Stimulated activated CD4-positive, alpha-beta T cell treated with anti-CD3 and anti-CD28 coated beads, TNF-alpha, amount 100 ng/mL, for 4 hours (primary cell): ENCODE measurements at places on chromosomes 2 and 18.

- no peak for DNase-seq
Measured at GRCh38 chr18:60406721-60407120, 34.1 kb upstream of the MC4R start.

DNA sequence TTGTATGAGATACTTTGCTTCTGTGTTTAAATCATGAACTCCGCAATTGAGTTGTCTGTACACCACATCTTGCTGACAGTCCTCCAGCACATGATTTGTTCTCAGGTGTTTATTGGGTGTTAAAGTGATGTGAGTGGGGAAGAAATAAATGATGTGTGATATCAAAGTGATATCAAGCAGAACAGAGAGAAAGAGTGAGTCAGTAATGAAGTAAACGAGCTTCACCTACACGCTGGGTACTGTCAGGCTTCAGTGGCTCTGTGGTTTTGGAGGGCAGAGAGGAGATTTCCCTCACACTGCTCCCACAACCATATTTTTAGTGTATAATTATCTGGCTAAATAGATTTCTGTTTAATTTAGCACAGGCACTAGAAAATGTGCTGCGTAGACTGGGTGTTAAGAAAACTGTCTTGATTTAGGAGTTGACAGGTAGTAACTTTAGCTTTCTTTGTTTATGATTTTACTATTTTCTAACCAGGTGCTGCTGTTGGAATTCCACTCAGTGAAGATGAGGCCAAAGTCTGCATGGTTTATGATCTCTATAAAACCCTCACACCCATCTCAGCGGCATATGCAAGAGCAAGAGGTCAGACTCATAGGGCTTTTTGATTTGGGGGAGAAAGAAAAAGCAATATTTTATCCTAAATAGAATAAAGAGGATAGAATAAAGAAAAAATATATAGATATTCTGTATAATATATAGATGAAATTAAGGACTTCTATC is 21.2 kb downstream of the ATIC start:
- no peak for DNase-seq

DNA sequence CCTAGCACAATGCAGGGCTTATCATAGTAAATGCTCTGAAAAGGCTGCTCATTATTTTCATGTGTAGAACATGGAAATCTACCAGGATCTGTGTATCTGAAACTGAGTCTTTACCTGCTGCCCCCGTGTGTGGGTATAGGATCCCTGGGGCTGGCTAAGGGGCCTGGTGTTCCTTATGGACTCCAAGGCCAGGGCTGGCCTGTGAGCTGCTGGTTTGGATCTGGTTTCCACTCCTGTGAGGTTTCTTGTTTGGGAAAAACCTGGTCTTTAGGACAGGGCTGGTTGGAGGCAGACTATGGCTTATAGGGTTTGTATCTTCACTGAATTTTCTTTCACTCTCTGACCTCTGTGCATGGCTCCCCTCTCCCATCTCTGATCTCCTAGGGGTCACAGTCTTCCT is 80.8 kb downstream of the DYSF start:
- DNase-seq = no peak

GRCh38 chr18:13272416-13272815 is 53.9 kb downstream of the LDLRAD4 start:
- no peak for DNase-seq

GRCh38 chr2:197804758-197805714 is 643 bp downstream of the PLCL1 start:
- peak; percentile 31 for DNase-seq

DNA sequence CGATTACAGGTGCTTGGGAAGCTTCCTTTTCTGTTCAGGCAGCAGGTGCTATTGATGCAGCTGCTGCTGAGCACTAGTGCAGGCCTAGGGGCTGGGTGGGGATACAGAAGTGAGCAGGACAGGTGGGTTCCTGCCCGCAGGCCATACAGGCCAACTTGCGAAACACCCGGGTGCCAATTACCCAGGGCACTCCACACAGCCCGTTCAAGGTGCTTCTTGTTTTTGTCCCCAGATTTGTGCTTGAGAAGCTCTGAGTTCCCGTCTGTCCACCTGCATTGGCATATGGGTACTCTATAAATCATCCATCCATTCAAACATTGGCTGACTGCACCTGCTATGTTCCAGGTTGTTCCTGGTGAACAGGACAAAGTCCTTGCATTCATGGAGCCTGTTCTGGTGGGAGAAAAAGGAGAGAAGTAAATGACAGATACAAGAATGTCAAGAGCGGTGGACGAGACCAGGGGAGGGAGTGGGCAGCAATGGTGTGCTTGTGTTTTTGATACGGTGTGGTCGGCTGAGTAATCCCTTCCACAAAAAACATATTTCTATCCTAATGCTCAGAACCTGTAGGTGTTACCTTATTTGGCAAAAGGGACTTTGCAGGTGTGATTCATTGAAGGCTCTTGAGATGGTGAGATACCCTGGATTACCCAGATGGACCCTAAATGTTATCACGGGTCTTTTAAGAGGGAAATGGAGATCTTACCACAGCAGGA is 31.4 kb downstream of the SH3BP4 start:
- DNase-seq = no peak

DNA sequence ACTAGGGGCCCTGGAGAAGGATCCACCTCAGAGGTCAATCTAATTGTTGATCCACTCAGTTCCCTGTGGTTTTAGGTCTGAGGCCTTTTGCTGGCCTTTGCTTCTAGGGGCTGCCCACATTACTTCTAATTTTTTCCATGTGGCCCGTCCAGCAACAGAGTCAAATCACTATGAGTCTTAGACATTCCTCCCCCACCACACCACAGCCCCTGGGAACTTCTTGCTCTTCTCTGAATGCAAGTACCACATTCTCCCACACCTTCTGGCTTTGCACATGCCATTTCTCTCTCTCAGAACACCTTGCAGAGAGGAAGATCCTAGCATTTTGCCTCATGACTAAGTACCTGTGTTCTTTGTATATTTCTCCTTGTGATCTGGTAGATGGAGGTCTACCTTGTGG is 286.9 kb downstream of the SETBP1 start:
- no peak for DNase-seq

- DNase-seq = no peak
Measured at GRCh38 chr2:142866426-142866825, 11.0 kb upstream of the KYNU start.

DNA sequence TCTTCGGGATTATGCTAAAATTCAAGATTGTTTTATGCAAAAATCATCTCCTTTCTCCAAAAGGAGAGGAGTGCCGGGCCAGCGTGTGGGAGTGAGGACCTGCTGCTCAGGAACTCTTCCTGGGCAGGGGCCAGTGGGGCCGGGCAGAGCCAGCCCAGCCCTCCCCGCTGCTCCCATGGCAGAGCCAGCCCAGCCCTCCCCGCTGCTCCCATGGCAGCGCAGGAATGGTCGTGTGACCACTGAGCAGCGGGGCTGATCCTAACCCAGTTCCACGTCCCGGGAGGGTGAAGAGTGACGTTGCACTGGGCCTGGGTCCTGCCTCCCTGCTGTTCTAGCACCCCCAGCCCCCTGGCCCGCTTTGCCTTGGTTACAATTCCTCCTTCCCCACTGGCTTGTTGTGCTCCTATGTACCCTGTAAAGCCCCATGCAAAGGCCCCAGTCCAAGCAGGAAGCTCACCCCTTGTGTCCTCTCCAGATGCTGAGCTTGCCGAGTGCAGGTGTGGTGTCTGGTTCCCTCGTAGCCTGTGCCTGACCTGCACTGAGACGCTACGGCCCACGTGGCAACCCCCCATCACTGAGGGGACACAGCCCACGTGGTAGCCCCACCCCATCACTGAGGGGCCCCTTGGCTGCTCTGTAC is 11.4 kb upstream of the NEU4 start:
- DNase-seq = no peak

DNA sequence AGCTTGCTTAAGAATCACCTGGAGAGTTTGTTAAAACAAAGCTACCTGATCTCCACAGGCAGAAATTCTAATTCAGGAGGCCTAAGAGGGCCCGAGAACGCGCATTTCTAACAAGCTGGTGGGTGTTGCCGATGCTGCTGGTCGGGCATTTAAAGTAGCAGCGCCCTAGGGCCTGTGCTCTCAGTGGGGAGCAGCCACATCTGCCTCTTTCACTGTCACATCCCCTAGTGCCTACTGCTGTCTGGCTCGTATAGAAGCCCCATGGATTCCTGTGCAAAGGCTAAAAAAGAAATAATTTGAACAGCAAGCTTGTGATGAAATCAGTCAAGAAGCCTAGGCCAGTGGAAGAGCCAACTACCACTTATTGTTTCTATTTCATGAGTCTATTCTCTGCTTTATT is 126.7 kb upstream of the SMIM21 start:
- DNase-seq = no peak

GRCh38 chr2:198080879-198081765 is 276.7 kb downstream of the PLCL1 start:
- DNase-seq = no peak

- DNase-seq = no peak
Measured at GRCh38 chr2:33264766-33265165, 211.7 kb upstream of the RASGRP3 start.

DNA sequence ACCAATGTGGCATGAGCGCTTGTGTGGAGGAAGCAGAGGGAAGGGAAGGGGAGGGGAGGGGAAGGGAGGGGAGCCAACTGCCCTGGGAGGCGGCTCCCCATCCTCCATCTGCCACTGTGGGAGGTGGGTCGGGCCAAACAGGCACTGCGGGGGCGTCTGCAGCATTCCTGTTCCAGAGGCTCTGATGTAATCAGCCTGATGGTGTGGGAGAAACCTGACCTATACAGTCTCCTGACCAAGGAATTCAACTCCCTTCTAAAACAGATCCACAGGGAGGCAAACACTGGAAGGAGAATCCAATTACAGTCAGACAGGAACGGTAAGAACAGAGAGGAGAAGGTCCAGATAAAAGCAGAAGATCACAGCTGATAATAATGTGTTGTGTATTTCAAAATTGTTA is 88.8 kb downstream of the CD8B2 start:
- DNase-seq = no peak

- no peak for DNase-seq
Measured at GRCh38 chr2:138490673-138491494, 10.7 kb upstream of the SPOPL start.

- DNase-seq = no peak
Measured at GRCh38 chr2:164595031-164595430, 26.3 kb downstream of the GRB14 start.

DNA sequence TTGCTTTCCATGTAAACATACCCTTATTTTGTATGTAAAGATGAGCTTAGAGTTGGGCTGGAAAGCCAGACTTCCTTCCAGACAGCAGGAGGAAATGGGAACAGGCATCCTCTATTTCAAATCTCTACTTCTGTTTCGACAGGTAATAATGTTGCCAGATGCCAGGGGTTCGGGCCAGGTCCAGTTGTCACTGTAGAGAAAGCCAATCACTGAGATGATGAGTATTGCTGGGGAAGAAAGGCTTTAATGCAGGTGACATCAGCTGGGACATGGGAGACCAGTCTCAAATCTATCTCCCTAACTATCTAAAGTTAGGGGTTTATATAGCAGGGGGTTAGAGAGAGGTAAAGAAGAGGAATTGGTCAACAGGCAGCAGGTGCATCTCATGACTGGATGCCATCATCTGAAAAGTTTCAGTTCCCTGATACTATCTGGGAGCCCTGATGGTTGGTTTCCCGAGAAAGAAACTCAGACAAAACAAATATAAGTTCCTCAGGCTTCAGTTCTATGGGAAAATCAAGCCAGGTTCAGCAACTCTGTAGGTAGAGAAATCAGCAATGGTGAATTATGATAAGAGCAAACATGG is 9.3 kb upstream of the MTCL1 start:
- DNase-seq = no peak

- no peak for DNase-seq
Measured at GRCh38 chr2:12202313-12203075, 456.1 kb downstream of the LPIN1 start.

- no peak for DNase-seq
Measured at GRCh38 chr2:100246163-100247145, 75.8 kb downstream of the LONRF2 start.

- no peak for DNase-seq
Measured at GRCh38 chr2:124241-124880, 78.1 kb upstream of the FAM110C start.

- DNase-seq = no peak
Measured at GRCh38 chr18:58257461-58257860, 213.4 kb downstream of the NEDD4L start.

- DNase-seq = no peak
Measured at GRCh38 chr18:75478996-75479880, 51.7 kb upstream of the SMIM21 start.

DNA sequence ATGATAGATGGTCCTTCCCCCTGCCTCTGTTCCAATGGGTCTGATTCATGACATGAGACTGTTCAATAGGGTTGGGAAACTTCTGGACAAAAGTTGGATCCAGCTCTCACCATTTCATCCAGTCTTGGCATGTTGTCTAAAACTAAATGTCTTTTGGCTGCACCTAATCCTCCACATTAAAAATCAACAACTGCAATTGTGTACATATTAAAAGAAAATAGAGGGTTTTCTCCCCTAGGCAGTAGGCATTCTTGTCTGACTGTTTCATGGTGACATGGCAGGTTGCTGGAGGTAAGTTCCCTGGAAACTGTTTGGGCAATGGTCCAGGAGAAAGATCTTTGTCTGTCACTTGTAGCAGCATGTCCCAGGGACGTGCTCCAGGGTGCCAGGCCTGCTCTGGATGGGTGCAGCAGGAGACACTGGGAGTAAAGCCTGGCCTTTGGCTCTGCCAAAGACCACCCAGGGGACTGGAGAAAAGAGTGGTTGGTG is 135.8 kb downstream of the TCF4 start:
- no peak for DNase-seq

- no peak for DNase-seq
Measured at GRCh38 chr2:199738727-199739412, 112.1 kb downstream of the FTCDNL1 start.

- DNase-seq = no peak
Measured at GRCh38 chr2:127681288-127681804, 6.0 kb upstream of the LIMS2 start.

- no peak for DNase-seq
Measured at GRCh38 chr2:232955856-232956255, 57.2 kb downstream of the NGEF start.

- no peak for DNase-seq
Measured at GRCh38 chr2:193240752-193241151, 1046.0 kb upstream of the TMEFF2 start.

GRCh38 chr2:234478121-234478858 is 18.6 kb downstream of the ARL4C start:
- peak; percentile 32 for DNase-seq

- no peak for DNase-seq
Measured at GRCh38 chr2:166234112-166234846, 106.5 kb upstream of the SCN1A start.

GRCh38 chr2:135607561-135607960 is 76.3 kb downstream of the R3HDM1 start:
- no peak for DNase-seq

- DNase-seq = no peak
Measured at GRCh38 chr18:35389095-35389618, 12.0 kb upstream of the ZNF396 start.

- DNase-seq = no peak
Measured at GRCh38 chr2:69046221-69046662, 33.3 kb downstream of the ANTXR1 start.

- no peak for DNase-seq
Measured at GRCh38 chr2:167406558-167406957, 518.3 kb downstream of the XIRP2 start.

GRCh38 chr2:119723186-119723585 is 36.5 kb upstream of the PTPN4 start:
- DNase-seq = no peak

GRCh38 chr18:46158499-46158898 is 54.3 kb downstream of the HAUS1 start:
- DNase-seq = no peak

GRCh38 chr2:120831086-120831485 is 95.4 kb downstream of the GLI2 start:
- no peak for DNase-seq

- DNase-seq = no peak
Measured at GRCh38 chr2:55090702-55091101, 40.5 kb upstream of the RTN4 start.
